Activated naive CD4-positive, alpha-beta T cell treated with anti-CD3 and anti-CD28 coated beads, Interleukin-2, amount 50 U/mL, for 72 hours (primary cell): ENCODE measurements at places on chromosomes 2 and 18. TPM values are rescaled to one million over a fixed set of nuclear protein-coding genes. Genes with fewer than 3 reads are reported as not detected.

The GKN2 gene
- not detected for total RNA-seq

The LBX2 gene
- total RNA-seq, result 0.36 TPM

The FBXO41 gene
- total RNA-seq, result 41.5 TPM

The DNAH6 gene
- 0.20 TPM for total RNA-seq

The BOLL gene
- not detected for total RNA-seq

The ANKRD30BL gene
- not detected for total RNA-seq

The ZC3H15 gene
- 78.3 TPM for total RNA-seq

The SPP2 gene
- total RNA-seq, result not detected

The ARID5A gene
- 51.5 TPM for total RNA-seq

The ATP6V1B1 gene
- total RNA-seq, result 0.11 TPM

The HOXD9 gene
- not detected for total RNA-seq

The HMSD gene
- 38.0 TPM for total RNA-seq

The INPP5D gene
- 71.1 TPM for total RNA-seq

The ASXL2 gene
- 31.8 TPM for total RNA-seq

The SKOR2 gene
- total RNA-seq, result not detected

The MTCL1 gene
- 0.66 TPM for total RNA-seq

The UGT1A8 gene
- total RNA-seq, result not detected

The ACVR1C gene
- 2.6 TPM for total RNA-seq

The RESP18 gene
- total RNA-seq, result not detected

The MC2R gene
- not detected for total RNA-seq

The STAM2 gene
- total RNA-seq, result 12.2 TPM

The FNDC4 gene
- total RNA-seq, result not detected

The ITGB1BP1 gene
- 101 TPM for total RNA-seq

The SLC16A14 gene
- total RNA-seq, result 0.58 TPM

The TRAPPC12 gene
- 71.4 TPM for total RNA-seq

The REG3A gene
- total RNA-seq, result not detected

The FBLN7 gene
- 25.4 TPM for total RNA-seq
